ENCODE measurements at places on chromosomes 5 and 9. TPM values are rescaled to one million over a fixed set of nuclear protein-coding genes. Genes with fewer than 3 reads are reported as not detected.

The SPATA31A7 gene
- not detected for total RNA-seq

DNA sequence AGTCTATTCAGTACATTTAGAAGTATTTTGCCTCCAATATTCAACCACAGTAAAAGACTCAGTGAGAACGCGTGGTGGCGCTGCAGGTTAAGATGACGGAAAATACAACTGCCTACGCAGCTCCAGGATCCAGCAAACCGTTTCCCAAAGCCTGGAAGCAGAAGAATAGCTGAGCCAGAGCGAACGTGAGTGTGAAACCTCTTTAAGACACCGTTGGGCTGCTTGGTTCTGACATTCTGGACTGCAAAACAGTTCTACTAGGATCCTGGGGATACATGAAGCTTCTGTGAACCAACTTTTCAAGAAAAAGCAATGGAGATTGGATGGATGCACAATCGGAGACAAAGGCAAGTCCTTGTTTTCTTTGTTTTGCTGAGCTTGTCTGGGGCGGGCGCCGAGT is at the start of gene PCDHB16:
Gene PCDHB16, plus strand, starts transcription at position 140 of the 400 bp plus-strand sequence. Its CDS starts 173 bp downstream, at position 313.
- no peak for DNase-seq

DNA sequence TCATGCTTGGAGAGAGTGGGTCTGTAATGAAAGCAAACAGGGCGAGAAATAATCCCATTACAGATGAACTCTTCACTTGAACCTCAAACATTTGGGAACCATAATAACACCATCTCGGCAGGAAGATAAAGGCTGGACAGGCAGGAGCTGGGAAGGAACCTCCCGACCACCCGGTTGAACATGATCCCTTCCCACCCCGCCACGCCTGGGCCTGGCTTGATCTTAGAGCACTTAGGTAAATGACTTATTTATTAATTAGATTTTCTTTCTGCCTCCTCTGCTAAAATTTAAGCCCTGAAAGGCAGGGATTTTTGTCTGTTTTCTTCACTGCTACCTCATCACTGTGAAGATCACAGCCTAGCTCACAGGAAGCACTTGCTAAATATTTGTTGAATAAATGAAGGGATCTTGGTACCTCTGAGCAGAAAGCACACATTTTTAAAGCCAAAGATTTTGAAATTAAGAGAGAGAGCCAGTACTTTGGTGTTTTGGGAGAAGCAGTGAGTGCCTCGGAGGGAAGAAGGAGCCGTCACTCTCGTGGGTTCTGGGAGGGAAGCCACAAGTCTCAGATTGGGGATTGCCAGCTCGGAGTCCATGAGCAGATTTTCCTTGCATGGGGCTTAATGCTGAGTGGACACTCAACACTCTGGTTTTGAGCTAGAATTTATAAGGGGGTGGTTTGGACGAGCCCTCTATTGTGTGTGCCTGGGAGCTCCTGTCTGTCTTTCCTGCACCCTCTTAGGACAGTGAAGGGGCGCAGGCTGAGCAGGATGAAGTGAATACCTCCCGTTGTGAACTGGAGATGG is 133.3 kb downstream of the MACROH2A1 start:
- no peak for DNase-seq

The SLIT3 gene
- total RNA-seq: 140 TPM

The KCTD16 gene
- 0.46 TPM for total RNA-seq

The SH3TC2 gene
- total RNA-seq: 0.71 TPM

DNA sequence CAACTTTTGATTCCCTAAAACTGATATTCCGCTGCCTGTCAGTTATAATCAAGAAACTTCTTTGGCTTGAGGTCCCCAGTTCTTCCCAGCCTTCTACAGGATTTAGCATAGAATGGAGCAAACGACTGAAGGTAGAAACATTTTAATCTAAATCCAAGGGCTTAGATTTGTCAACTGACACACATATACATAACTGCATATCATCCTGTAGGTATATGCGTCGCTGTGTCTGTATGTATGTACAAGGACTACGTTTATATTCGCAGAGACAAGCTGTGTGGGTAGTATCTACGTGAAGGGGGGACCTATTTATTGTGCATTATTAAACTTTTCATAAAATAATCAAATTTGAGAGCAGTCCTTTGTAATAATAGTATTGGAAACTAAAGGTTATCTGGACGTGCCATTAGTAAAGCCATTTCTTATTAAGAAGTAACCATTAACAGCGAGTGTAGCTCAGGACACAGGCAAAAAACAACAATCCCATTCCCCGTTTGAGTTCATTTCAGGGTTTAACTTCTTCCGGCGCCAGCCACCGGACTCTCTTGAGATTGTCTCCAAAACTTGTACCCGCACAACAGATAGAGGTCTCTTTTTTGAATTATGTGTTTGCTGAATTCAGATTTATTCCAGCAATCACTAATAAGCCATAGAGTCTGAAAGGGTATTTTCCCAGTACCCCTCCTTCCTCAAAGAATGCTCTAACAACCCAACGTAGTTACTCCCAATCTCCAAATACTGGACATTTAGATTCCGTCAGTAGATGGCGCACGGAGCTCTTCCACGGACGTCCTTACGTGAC is 2.1 kb upstream of the MLLT3 start:
- DNase-seq: no peak

The LHX6 gene
- 8.3 TPM for total RNA-seq
